ENCODE measurements at places on chromosomes 12 and 14. TPM values are rescaled to one million over a fixed set of nuclear protein-coding genes. Genes with fewer than 3 reads are reported as not detected.

DNA sequence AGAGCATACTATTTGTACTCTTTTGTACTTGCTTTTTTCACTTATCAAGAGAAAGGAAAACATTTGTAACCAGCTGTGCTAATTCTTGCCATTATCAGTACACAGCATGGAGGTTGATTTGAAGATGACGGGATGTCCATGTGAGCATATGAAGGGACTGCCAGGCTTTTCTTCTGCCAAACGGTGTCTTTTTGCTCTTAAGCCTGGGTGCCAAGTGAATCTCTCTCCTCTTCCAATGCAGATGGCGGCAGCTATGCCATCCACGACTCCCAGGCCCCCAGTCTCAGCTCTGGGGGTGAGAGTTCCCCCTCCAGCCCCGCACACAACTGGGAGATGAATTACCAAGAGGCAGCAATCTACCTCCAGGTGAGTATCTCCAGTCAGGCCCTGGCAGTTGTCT, 38.9 kb downstream of the TPCN1 start:
- H3K4me1 ChIP-seq, result peaks cover 44% of the 10 kb centered on the region
- no peak overlapping the region for H3K4me3 ChIP-seq

DNA sequence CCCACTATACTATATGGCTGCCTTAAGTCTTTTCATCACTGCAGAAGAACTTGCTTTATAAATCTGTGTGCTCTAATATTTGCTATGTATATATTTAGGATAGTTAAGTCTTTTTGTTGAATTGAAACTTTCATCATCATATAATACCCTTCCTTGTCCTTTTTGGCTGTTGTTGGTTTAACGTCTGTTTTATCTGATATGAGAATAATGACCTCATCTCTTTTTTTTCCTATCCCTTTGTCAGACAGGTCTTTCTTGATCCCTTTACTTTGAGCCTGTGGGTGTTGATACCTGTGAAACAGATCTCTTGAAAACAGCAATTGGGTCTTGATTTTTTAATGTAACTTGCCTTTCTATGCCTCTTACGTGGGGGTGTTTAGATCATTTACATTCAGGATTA, 316.3 kb downstream of the TMTC2 start:
- DNase-seq, result no peak
- H3K4me1 ChIP-seq, result no peaks in the 10 kb centered on the region
- H3K27ac ChIP-seq, result no peak overlapping the region
- no peaks in the 10 kb centered on the region for H3K36me3 ChIP-seq

DNA sequence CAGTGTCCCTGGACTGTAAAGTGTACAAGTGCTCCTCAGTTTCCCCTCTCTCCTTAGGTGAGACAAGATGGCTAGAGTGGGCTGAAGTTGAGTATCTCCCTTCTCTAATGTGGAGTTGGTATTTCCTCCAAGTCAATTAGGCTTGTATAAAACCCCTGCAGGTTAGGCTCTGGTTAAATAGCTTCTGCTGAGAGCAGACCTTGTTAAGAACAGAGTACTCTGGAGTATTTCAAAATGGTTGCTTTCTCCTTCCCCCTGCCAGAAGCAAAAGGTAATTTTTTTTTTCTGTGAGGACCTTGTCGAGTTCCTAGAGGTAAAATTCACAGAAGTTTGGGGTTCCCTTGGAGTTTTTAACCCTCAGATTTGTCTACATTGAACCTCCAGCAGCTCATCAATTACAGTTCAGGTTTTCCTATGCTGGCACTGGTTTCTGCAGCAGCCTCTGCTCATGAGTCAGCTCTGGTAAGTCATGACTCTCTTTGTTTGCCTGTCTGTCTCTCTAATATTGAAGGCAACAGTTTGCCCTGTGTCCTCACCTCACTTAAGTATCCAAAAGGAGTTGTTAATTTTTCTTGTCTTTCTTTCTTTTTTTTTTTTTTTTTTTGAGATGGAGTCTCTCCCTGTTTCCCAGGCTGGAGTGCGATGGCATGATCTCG, 27.8 kb upstream of the GLIPR1 start:
- H3K36me3 ChIP-seq, result no peaks in the 10 kb centered on the region
- H3K27me3 ChIP-seq, result no peaks in the 10 kb centered on the region
- H3K27ac ChIP-seq, result no peak overlapping the region
- no peak overlapping the region for H3K4me3 ChIP-seq
- DNase-seq, result no peak

- H3K4me1 ChIP-seq, result peaks cover 7% of the 10 kb centered on the region
- H3K4me3 ChIP-seq, result no peak overlapping the region
- H3K27ac ChIP-seq, result no peak overlapping the region
- no peaks in the 10 kb centered on the region for H3K27me3 ChIP-seq
- DNase-seq, result no peak
- no peaks in the 10 kb centered on the region for H3K36me3 ChIP-seq
Measured at GRCh38 chr12:41930866-41931437, 213.7 kb downstream of the GXYLT1 start.

Gene RNASE4
- total RNA-seq, result 41.1 TPM

Data from thyroid gland (tissue), 4 donors.